CD4-positive, alpha-beta T cell treated with Interleukin-2 at 100 ng/mL for 4 hours (primary cell): ENCODE measurements at places on chromosomes 3 and 15.
A peak's percentile ranks its signal among the peaks of the same experiment; 100 is the strongest.

GRCh38 chr3:72427624-72428023 lies 420.6 kb downstream of the SHQ1 start:
- peak; percentile 15 for DNase-seq

DNA sequence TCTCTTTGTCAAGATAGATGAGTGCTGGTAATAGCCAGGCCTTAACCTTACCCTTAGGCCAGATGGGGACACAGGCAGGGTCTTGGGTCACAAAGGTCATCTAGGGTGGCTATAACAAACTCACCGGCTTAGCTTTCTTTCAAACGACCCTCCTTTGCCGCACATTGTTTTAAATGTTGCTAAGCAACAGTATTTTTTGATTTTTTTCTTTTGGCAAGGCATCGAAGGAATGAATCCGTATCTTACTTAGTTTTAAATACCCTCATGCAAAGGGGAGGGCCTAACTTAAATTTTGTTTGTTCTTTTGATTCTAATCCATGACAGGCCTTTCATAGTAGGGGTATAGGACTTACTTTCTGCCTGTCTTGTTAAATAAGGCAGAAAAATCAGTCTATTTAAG lies 35.2 kb downstream of the ITPR1 start:
- no peak for DNase-seq

GRCh38 chr3:78621061-78621716 lies 1146.6 kb downstream of the ROBO1 start:
- no peak for DNase-seq

DNA sequence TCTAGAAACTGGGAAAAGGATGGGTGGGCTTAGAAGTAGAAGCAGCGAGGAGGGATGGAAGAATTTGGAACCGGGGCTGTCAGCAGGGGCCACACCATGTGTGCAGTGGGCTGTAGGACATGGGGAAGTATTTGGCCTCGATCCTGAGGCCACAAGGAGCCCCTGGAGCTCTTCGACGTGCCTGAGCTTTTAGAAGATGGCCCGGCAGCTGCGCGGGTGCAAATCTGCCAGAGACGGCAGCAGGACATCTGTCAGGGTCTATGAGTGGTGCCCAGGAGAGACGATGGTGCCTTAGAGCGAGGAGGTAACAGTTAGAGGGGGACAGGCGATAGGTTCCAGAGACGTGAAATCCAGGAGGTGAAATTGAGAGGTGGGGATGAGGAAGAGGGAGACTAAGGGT lies 321.1 kb downstream of the UACA start:
- no peak for DNase-seq

DNA sequence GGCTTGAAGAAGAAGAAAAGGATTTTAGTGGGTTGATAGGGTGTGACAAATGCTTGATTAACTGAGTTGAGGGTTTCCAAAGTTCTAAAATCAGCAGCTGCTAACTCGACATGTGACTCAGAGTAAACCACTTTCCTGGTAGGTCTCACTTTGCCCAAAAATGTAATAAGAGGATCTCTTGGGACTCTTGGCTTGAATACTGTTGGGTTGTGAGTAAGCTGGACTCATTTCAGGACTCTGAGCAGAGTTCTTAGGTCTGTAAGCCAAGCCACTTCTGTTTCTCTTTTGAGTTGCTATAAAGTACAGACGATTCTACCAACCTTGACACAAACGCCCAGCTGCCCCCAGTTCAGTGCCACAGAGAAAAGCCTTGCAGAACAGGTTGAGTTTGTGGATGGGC lies 241.1 kb downstream of the ZNF621 start:
- DNase-seq, result no peak

- DNase-seq, result no peak
These were observed 29.0 kb downstream of the ETV5 start for GRCh38 chr3:186079925-186080324.

DNA sequence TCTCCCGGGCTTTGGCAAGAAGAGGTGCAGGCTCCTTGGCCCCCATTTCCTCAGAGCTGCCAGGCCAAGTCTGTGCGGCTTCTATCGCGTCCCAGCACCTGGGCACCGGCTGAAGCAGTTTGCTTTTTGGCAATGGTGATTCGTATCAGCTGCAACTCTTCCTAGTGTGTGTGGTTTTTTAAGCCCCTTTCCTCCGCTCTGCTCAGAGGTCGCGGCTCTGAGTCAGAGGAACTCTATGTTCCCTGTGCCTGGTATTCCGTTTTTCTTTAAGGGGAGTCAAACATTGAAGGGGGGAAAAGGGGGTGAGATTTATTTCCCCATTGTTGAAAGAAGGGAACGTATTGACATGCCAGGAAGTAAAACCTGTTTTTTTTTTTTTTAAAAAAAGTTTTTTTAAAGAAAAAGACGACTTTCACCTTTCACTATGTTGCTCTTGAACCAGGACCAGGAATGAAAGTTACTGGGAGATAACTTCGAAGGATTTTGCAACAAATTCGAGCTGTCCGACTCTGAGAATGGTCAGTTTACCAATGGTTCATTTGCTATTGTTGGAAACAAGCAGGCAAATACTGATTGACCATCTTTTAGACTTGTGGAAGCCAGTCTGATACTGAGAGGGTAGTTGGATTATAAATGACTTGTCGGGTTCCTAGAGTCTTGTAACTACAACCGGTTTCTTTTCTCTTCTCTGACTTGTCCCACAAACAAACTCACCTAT lies 1.1 kb downstream of the ARMC8 start:
- no peak for DNase-seq

GRCh38 chr15:40044717-40045571 lies 6.0 kb upstream of the SRP14 start:
- peak; percentile 89 for DNase-seq
